ENCODE measurements at places on chromosomes 16 and 17.

- no peak for DNase-seq
These were observed 16.4 kb downstream of the LYRM1 start for GRCh38 chr16:20916942-20917341.

- no peak for DNase-seq
These were observed at the start of gene ALOX15B for GRCh38 chr17:8038954-8039610. ALOX15B (plus strand) TSS chr17:8039059; CDS start chr17:8039156, 97 bp downstream.

DNA sequence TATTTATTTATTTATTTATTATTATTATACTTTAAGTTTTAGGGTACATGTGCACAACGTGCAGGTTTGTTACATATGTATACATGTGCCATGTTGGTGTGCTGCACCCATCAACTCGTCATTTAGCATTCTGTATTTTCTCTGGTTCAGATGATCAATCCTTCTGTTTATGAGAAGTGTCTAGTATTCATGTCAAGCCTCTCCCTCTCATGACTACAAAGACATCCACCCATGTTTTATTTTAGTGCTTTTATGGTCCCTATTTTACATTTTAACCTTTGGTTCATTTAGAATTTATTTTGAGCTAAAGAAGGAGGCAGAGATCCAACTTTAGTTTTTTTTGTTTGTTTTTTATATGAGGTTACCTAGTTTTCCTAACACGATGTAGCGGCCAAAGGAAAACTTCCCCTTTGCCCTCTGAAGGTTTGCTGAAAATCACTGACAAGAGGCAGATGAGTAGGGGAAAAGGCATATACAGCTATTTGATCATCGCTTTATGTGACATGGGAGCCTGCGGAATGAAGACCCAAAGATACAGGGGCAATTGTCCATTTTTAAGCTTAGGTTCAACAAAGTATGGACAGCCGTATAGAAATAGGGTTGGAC is 22.4 kb upstream of the AQP8 start:
- no peak for DNase-seq

DNA sequence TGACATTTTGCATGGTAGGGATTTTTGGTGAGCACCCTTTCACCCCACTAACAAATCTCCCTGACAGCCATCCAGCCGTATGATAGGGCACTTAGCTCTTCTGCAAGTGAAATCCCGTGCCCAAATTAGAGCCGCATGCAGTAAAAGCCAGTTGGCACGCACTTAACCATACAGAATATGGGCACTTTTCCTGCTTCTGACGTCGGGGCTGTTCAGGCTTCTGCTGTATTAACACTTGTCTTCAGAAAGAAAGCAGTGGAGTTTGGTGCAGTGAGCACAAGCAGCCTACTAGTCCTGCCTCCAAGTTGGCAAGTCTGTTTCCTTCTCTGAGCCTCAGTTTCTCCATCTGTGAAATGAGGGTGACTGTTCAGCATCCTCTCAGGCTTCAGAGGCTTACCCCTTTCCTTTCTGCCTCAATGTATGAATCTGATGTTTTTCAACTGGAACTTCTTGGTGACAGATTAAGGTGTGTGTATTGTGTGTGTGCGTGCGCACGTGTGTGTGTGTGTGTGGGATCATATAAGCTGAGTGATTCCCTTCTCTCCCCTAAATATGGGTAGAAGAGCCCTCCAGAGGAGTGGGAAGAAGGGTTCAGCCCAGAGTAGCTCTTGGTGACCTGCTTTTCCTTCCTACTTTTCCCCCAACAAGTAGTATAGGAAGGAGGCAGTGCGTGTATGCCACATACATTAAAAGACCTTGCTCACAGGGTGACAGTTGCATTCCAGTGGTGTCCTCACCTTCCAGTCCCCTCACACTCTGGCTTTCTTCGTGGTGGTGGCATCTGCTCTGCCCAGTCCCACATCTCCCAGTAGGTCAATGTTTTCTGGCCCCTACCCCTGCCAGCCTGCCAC is 19.0 kb downstream of the IGF2BP1 start:
- DNase-seq = no peak

DNA sequence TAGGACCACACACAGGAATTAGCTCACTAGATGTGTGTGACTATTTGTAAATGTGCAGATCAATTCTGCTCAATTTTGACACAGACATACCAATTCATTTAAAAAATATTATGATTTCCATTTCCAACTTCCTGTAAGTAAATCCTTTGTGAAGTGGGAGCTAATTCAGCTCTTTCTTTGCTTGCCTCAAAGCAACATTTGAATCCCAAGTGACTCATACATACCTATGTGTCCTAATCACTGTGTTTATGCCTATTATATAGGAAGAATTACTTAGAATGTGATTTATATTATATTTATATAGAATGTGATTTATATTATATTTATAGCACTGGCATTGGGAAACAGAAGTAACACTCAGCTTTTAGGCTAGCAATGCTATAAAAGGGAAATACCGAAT is 195.9 kb upstream of the C17orf78 start:
- DNase-seq = no peak

GRCh38 chr17:78448356-78448993 is 70.0 kb downstream of the PGS1 start:
- DNase-seq = no peak

DNA sequence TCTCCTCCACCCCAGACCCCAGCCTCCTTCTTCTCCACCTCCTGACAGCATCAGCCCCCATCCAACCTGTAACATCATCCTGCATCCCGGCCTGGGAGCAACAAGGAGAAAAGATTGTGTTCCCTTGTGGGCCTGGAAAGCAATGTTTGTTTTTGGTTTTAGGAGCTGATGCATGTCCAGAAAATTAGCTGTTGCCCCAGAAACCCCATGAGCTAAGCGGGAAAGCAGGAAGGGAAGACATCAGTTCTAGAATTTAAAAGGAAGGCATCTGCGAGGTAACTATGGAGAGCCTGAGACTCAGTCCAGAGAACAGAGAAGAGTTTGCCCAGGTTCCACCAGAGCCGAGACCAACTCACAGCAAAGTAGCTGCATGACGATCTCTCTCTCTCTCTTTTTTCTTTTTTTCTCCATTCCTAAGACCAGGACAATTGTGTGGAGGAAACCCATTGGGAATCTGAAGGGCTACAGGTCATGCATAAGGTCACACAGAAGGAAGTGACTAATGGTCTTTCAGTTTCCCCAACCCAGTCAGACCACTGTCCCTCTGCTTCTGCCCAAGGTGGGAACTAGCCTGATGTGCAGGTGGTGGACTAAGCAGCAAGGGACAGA is 124.4 kb downstream of the SLC39A11 start:
- DNase-seq = no peak
